Stimulated activated CD4-positive, alpha-beta T cell treated with anti-CD3 and anti-CD28 coated beads, TNF-alpha, amount 100 ng/mL, for 48 hours (primary cell): ENCODE measurements at places on chromosomes 1 and 21.

- DNase-seq = no peak
Measured at GRCh38 chr1:202935844-202936243, 8.8 kb upstream of the KLHL12 start.

GRCh38 chr1:67831850-67832513 is 1.3 kb downstream of the GNG12 start:
- no peak for DNase-seq

DNA sequence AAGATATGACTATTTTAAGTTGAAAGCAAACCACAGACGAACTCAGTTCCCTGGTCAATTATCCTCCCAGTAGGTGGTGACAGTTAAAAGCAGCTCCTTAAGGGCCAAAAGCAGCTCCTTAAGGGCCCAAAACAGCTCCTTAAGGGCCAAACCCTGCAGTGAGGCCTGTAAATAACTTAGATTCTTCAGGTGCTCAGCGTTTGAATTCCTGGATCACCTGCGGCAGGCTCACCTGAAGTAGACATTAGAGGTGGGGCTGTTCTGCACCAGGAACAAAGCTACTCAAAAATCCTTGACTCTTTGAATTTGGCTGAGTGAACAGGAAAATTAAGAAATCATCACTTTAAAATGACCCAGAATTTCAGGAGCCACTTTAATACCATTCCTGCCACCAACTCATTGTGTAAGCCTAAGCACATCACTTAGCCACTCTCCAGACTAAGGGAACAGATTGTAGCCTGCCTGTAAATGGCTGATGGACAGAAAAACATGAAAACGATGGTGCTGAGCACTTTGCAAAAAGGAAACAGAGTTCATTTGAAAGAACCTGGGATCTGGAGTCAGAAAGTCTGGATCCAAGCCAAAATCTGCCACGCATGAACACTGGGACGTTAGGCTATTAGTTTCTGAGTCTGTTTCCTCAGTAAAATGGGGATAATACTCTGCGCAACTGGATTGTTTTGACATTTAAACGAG is 126.9 kb downstream of the LRIG2 start:
- DNase-seq = no peak

DNA sequence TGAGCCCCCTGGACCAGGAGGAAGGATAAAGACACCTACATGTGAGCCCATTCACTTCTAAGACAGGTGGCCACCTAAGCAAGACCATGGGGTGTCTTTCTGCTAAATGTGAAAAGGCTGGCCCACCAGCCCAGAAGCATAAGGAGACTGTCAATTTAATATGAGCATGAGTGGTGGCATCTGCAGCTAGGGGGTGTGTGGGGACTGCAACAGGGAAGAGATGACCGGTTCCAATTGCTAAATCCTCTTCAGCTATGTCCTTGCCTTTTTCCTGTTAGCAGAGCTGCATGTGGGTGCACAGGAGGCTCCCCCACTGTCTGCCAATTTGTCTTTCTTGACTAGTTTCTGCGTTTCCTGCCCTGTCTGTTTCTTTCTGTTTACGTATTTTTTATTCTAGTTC is 22.3 kb upstream of the BMP8A start:
- no peak for DNase-seq

DNA sequence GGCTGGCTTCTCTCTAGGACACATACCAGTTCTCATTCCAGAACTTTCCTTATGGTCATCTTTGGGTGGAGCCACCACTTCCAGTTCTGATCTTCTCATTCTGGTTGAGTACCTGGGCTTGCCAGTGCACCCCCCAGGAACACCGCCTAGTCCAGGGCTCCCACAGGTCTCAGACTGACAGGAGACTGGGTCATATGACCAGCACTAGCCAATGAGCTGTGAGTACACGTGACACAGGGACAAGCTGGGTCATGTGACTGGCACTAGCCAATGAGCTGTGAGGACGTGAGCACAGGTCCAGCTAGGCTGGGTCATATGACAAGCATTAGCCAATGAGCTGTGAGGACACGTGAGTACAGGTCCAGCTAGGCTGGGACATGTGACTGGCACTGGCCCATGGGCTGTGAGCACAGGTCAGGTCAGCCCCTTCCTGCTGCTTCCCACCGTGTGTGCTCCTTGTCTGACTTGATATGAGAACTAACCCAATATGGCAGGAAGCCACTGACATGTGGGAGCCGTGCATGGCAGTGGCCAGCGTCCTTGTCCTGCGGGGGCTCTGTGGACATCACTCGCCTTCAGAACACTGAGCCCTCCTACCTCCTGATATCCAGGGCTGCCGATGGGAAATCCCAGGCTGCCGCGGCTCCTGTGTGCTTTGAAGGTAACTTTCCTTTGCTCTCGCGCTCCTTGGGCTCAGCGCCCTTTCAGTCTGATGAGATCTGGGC is 22.7 kb downstream of the KRTAP10-1 start:
- DNase-seq = no peak

DNA sequence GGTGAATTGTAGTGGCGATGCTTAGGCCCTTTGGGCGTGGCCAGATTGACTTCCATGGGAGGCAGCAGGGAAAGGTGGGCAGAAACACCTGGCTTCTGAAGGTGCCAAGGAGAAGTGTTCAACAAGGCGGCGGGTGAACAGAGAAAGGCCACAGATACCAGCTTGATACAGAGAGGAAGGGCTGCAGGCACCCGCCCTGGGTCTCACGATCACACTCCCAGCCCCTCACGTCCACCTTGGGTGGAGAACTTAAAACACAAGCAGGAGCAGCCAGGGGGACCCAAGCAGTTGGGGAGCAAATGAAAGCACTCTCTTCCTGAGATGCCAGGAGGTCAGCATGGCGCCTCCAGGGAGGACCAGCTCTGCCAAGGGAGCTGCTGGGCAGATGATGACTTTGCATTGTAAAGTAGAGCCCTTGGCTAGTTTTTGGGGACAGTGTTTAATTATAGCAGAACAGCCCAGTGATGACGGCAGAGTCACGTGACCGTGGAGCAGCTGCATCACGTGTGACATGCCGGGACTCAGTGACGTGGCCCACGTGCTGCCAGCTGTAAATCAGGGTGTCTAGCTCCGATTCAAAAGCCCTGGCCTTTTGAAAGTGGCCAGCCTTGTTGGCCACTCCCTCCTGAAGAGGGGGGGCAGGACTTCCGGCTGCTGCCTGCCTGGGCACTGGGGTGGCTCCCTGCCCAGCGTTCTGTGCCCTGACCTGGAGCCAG is 19.0 kb downstream of the SLC37A1 start:
- DNase-seq = no peak

GRCh38 chr1:161021970-161022353 is 1.0 kb upstream of the F11R start:
- DNase-seq = no peak

- DNase-seq = no peak
Measured at GRCh38 chr1:227888404-227889046, 59.2 kb downstream of the WNT9A start.

DNA sequence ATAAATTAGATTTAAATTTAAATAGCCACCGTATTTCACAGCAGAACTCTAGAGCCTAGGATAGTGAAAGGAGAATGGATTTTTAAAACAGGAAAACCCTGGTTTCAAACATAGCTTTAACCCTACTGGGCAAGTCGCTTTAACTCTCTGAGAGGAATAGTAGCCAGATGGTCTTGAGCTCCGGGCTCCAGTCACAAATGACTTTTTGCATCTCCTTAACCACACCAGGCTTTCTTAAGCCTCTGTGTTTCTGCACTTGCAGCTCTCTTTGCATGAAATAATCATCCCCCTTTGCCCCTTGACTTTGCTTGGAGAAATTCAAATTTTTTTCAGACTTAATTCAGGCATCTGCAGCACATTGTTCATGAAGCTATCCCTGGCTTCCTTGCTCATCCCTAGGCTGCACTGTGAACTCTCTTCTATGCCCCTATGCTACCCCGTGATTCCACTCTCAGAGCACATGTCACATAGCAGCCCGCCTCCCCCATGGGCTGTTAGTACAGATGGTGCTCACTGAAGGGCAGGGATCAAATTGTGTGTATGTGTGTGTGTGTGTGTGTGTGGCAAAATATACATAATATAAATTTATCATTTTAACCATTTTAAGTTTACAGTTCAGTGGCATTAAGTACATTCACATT is 68.8 kb upstream of the DAB1 start:
- DNase-seq = no peak

- no peak for DNase-seq
Measured at GRCh38 chr21:23963454-23963853, 1643.8 kb downstream of the MRPL39 start.

- no peak for DNase-seq
Measured at GRCh38 chr1:43440358-43440757, 13.4 kb downstream of the HYI start.

GRCh38 chr21:45577801-45578175 is 35.5 kb upstream of the SLC19A1 start:
- DNase-seq = no peak

- DNase-seq = no peak
Measured at GRCh38 chr1:59028048-59028447, 244.2 kb upstream of the JUN start.

DNA sequence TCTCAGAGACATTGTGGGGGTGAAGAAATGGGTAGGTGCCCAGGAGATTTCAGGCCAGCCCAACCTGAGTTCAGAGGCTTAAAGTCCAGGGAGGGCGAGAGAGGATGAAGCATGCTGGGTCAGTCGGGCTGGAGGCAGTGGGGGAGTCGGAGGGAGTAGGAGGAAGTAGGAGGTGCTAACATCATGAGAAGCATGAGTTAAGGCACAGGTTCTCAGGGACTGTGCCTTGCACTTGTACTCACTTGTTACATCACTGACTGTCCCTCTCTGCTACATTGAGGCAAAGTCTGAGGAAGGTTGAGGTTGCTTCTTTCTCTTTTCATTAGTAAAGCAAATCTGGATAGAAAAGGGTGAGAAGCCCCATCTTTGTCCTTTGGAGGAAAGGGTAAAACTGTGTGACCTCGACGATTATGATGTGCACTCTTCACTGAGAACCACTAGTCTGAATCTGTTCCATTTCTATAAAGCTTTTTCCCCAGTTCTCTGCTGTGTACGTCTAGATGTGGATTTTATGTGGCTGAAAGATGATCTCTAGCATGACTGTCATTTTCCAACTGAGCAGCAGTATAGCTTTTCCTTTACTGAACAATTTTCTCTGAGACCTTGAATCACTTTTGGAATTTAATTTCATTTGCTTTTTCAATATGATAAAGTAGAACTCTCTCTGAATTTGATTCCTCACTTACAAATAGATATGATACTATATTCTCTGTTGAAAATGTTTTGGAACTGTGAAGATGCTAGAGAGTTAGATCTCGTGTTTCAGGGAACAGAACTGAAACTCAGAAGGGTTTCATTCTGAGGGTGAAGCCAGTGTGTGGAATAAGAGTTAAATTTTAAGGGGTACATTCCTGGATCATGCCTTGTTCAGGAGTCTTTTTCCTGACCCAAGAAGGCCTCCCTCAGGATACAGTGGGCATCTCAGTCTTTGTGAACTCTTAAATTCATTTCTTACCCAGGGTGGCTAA is 94.6 kb downstream of the FGGY start:
- no peak for DNase-seq

DNA sequence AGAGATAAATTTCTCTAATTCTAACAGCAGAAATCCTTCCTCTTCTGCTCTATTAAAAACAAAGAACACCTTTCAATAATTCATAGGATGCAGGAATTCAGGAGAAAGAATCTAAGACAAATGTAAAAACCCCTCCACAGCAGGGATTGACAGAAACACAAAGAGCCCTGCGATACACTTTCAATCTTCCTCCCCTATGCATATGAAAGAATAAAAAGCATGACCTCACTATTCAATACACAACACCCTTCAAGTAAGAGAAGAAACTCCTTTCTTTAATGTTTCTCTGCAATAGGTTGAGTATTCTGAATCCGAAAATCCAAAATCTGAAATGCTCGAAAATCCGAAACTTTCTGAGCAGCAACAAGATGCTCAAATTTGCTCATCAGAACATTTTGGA is 17.1 kb downstream of the SRSF4 start:
- DNase-seq = no peak

DNA sequence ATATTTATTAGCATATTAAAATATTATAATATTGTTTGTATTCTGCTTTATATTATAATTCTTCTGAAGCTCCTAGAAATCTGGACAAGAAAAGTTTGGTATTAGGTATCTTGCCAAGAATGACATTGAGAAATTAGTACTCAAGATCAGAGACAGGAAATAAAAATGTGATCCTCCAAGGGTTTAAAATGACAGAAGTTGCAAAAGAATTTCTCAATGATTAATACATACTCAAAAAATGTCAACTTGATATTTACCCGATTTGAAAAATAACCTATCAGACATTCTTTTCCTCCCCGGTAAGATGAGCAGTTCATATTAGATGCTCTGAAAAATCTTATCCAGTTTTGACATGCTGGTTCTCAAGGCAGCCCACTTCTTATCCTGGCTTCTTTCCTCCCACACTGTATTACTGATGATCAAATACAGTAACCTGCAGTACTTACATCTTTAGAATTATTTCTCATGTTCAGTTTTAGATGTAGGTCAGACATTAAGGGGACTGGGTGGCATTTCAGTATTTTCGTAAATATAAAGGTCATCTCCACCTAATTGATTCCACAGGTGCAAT is 55.3 kb downstream of the CACHD1 start:
- DNase-seq = no peak

DNA sequence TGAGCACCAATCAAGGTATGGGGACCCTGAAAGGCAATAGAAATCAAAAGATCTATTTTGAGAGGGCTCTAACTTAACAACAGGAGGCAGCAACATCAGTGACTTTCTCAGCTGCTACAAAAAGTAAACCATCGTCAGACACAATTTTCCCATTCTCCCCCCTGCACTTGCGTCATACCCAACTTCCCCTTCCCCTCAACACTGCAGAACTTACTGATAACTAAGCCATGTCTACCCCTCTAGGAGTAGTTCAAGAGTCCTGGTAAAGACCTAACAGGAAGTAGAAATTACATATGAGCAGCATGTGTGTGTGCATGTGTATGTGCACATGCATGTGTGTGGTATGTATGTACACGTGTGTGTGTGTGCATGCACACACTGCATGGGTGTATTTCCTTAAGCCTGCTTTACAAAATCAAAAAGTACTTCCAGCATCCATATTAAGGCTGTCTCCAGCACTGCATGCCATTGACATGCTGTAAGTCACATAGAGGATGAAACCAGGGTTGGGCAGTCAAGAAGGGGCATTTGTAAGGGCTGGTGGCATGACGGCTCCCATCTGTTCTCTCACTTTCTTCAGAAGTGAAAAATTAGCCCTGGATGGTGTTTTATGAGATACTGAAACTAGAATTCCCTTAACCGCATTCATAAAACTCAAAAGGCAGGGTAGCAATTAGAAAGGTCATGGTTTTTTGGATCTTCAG is 460.1 kb upstream of the RUNX1 start:
- no peak for DNase-seq

DNA sequence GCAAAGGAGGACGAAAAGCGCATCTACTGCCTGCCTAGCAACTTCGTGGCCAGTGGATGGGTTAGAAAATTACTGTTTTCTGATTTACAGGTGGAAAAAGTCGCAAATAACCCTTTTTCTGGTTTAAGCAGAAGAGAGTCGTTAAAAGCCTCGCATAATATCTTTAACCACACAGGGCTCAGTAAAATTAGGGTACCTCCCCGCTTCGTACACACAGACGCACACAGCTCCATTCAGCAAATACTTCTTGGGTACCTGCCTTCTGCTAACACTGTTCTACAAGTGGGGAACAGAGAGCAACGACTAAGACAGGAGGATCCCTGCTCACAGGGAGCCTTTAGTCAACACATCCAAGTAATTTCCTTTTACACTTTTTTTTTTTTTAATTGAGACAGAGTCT is 704 bp downstream of the ALG6 start:
- DNase-seq = no peak
